ENCODE measurements at places on chromosomes 6 and 20. TPM values are rescaled to one million over a fixed set of nuclear protein-coding genes. Genes with fewer than 3 reads are reported as not detected.
A peak's percentile ranks its signal among the peaks of the same experiment; 100 is the strongest.

DNA sequence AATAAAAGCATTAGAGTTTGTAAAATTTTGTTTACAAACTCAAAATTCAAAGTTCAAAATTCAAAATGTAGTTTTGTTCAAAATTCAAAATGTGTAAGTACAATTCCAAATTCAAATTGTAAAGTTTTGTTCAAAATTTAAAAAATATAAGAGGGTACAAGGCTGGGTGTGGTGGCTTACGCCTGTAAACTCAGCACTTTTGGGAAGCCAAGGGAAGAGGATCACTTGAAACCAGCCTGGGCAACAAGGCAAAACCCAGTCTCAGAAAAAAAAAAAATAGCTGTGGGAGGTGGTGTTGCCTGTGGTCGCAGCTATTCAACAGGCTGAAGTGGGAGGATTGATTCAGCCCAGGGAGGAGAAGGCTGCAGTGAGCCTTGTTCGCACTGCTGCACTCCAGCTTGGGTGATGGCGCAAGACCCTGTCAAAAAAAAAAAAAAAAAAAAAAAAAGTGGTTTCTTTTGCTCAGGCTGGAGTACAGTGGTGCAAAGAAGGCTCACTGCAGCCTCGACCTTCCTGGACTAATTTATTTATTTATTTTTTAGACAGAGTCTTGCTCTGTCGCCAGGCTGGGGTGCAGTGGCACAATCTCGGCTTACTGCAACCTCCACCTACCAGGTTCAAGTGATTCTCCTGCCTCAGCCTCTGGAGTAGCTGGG is 5.4 kb upstream of the ZBTB12 start:
- no peak for DNase-seq

OOEP gene
- total RNA-seq, result not detected

DNA sequence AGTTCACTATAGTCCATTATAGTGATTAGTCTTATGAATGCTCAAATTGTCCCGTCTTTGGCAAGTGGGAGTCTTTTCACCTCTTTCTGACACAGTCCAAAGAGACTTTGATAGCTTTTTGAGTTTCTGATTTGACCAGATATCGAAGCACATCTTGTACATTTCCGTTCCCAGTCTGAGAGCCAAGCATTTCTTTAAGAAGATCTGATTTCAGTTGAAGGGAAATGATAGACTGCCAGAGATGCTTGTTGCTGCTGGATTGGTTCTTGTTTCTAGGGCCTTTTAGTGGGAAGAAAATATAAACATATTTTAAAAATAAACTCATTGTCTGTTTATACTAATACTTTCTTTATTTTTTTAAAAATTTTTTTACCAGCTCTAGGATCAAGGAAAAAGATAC is 54.1 kb upstream of the IER3 start:
- no peak for DNase-seq

GRCh38 chr6:160004018-160004417 is 35.1 kb downstream of the IGF2R start:
- DNase-seq, result no peak

DNA sequence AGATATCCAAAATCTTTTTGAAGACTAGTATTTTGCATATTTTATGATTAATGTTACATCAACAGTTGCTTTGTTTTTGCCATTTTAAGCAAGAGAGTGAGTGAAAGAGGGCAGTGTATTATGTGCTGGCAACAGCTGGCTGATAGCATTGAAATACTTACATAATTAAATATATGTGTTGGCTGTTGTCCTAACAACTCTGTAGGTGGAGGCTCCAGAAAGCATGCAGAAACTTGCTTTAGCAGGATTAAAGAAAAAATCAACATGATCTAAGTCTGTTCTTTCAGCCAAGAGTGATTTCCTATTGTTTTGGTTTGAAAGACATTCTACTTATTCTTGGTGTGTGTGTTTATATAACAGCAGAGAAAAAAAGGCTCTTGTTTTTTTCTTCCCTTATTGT is 127.5 kb downstream of the CDKAL1 start:
- no peak for DNase-seq

BMP7 gene
- total RNA-seq, result not detected

DNA sequence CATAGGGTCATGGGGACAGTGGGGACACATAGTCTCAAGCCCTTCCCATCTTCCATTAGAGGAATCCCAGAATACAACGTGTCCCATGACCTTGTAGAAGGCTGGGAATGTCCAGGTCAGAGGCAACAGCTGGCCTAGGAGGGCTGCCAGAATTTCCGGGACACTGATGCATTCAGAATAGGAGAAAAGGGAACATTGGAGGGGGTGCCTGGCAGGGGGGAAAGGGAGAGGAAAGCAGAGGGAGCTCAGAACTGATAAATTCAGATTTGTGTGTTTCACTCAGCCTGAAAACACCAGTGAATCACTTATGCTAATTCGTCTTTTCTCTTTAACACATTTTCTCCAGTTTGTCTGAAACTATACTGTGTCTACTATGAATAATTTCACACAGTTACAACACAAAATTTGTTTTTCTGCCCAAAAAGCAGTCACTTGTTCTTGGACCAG is 35.5 kb upstream of the BMP2 start:
- DNase-seq, result peak; percentile 36

TFB1M gene
- 12.5 TPM for total RNA-seq

KCNK17 gene
- 0.32 TPM for total RNA-seq

DNA sequence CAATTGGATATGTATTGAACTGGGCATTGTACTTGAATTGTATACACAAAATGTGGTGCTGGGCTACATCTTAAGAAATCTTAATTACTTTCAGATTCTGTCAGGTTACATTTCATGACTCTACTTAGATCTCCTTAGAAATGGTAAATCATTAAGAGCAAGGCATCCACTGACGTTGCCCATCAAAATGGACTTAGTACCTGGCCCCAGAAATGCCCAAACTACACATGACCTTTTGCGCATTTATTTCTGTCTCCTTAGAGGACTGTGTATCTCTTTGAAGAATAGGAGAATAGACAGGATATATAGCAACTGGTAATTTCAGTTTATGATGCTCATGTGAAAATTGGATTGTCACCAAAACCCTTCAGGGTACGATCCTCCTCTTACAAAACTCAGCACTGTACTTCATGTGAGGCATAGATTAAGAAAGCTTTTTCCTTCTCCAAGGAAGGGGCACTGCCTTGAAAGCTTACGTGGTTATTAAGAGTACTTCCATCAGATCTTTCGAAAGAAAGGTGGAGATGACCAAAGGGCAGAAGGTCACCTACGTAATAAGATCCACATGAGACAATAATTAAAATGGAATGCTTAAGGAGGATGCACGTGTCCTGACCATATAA is 61.4 kb upstream of the BMP2 start:
- no peak for DNase-seq

DNA sequence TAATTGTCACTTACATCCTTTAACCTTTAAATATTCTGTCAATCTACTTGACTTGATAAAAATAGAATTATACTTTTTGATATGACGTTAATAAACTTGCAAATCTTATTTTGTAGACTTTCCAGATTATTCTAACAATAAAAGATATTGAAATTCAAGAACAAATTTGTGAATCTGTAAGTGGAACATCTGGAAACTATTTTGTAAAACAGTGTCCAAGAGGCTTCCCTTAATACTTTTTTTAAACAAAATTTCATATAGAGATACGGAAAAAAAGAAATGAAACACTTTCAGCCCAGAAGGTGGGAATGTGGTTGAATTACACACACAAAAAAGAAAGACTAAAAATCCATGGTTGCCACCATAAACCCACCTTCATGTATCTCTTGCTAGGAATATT is 174.4 kb downstream of the COL19A1 start:
- no peak for DNase-seq

- DNase-seq, result peak; percentile 31
These were observed 53.2 kb upstream of the SYNJ2 start for GRCh38 chr6:157928428-157928827.

ZNF311 gene
- total RNA-seq, result 0.35 TPM

RNF39 gene
- total RNA-seq, result not detected

GRCh38 chr20:58706975-58707681 is 14.5 kb downstream of the NPEPL1 start:
- peak; percentile 44 for DNase-seq

DNA sequence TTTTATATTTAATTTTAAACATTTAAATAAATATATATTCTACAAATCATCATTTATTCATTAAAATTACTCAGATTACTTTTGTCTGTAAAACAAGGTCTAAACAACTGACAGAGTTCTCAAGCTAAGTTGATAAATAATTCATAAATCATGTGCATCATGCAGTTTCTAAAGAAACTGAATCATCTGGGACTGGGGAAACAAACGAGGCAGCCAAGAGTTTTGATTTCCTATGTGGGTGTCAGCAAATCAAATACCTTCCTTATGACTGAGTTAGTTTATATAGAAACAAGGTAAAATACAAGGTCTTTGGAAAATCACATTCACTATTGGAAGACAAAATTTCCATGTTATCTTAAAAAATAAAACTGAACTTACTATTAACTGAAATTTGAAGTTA is 149.9 kb upstream of the BEND6 start:
- DNase-seq, result no peak

PSORS1C2 gene
- total RNA-seq, result not detected

DNA sequence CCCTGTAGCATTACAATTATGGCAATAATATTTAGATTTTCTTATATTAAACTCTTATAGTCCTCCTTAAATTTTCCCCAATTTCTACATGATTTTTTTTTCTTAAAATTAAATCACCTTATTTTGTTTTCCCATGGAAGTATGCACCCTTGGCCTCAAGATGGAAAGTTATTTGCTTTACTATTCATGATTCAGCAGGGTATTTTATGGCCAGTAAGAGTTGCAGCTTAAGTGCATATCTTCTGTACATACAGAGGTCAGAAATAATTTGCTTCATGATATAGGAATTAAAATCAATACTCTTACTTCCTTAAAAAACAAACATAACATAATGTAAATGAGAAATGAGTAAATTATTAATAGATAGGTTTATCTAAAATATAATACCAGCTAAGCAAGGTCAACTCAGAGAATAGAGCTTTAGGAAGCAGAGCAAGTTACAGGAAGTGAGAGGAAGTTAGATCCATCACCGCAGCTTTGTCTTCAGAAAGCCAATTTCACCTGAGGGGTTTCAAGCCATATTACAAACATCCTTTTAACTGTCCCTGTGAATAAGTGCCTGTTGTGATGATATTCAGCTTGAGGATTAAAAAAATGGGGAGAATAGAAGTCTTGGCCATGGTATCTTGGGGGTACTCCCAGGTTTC is 24.6 kb upstream of the HS3ST5 start:
- no peak for DNase-seq

DNA sequence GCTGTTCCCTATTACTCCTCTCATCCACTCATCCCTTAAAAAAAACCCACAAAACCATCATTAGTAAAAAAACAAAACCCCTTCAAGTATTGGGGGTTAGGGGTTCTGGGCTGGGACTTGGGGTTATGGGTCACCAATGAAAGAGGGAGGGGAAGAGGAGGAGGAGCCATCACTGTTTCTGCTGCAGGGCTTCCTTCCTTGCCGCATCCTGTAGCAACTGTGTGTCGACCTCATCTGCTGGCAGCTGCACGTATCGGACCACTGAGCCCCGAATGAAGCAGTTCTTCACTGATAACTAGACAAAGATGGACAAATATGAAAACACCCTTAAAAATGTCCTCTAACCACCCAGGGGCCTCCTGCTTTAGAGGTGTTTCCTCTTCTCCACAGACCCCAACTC is 2.0 kb upstream of the VARS1 start:
- DNase-seq, result no peak

GRCh38 chr6:48449002-48449401 is 338.0 kb upstream of the PTCHD4 start:
- no peak for DNase-seq

DNA sequence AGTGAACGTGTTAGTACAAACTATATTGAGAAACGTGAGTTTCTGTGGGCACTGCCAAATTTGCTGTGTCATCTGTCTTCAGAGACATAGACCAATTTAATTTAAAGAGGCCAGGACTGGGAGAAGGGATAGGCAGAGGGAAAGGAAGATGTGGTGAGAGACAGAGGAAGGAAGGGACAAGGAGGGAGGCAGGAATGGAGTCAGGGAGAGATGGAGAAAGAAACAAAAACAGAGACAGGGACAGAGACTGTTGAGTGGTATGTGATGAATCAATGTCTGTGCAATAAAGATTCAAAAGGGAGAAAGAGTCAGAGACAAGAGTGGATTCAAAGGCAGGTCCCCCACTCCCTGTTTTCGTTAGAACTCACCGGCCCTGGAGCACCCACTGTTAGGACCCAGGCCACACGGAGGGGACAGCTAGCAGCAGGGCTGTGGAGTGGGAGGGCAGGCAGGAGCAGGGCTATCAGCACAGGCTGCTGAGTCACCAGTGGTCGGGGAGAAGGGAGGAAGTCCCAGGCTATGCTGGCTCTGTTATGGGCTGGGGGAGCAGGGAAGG is 51.6 kb upstream of the CHD6 start:
- DNase-seq, result no peak

DNA sequence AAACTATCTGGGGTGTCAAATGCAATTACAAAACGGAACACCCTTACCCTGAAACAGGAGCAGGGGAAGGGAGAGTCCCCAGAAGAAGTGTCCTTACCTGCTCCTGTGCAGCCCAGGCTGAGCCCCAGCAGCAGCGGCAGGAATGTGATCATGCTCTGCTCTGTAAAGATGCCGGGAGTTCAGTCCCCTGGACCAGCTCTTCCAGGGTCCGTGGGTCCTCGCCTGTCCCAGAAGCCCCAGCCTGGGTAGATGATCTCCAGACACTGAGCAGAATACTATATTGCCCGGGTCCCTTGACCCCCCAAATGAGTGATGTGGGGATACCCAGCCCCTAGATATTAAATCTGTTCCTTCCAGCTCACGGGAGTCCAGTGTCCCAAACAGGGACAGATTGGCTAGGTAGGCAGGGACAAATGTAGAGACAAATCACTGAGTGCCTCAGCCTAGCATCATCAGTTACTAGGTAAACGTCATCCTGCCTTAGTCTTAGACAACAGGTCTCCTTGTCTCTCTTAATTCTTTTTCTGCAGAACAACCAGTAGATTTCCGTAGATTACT is at the start of gene HLA-DMB:
Gene HLA-DMB, minus strand, starts transcription at position 373 of the 558 bp plus-strand sequence. Its CDS starts 221 bp downstream, at position 152.
- DNase-seq, result no peak

SMAP1 gene
- 14.4 TPM for total RNA-seq

- no peak for DNase-seq
These were observed 29.1 kb upstream of the PKIG start for GRCh38 chr20:44552950-44553908.

- peak; percentile 77 for DNase-seq
These were observed at the start of gene VNN1 for GRCh38 chr6:132713352-132714134. Gene VNN1 (minus strand): TSS chr6:132714055. CDS start chr6:132714035, 20 bp downstream.

DNA sequence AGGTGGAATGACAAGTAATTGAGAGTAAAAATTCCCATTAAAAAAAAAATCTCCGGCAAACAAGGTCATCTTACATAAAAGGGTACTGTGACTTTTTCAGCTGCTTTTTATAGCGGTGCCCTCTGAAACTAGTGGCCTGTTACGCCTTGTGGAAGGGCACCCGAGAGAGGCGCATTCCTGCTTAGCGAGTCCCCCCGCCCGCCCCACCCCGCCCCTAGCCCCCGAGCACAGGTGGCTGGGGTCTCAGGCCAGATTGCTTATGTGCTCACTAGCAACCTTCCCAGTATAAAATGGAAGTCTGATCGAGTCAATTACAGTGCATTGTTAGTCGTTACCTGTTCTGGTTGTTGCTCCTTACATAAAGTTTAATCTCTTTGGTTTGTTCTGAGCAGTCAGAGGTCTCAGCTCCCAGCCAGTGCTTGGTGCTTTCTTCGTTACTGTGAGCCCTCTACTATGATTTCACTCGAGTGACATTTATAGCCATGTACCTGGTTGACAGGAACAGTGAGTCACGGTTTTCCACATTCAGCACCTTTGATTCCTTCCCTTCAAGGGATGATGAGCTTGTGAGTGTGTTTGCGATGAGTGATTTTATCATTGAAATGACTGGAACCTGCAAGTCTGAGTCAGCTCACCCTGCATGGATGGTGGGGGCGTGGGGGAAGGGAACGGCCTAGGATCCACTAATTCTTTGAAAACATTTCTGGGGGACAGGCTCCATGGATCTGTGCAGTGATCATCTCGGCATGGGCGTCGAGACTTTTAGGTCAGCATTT is 47.6 kb downstream of the ZDHHC14 start:
- no peak for DNase-seq

GSTA3 gene
- total RNA-seq, result not detected

Data from right lobe of liver (tissue), 6 donors.